ENCODE measurements at places on chromosomes 16 and 17.

DNA sequence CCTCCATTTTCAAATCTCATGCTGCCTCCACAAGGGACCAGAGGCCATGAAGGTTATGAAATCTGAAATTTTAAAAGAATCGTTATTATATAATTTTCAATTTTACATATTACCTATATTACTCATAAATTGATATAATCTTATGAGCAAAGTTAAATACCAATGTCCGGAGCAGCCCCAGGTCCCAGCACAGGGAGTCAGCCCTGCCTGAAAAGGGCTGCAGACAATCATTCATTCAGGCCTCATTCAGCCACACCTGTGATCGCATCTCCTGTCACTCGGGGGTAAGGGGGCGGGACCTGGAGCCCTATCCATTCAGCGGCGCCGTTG lies 172.5 kb downstream of the AHSP start:
- no peak for DNase-seq

- no peak for DNase-seq
Observed at GRCh38 chr16:56363181-56363716, 62.1 kb downstream of the AMFR start.

GRCh38 chr16:48734220-48734619 lies 124.2 kb upstream of the N4BP1 start:
- DNase-seq, result no peak

GRCh38 chr16:72840631-72841381 lies 207.1 kb downstream of the ZFHX3 start:
- no peak for DNase-seq

DNA sequence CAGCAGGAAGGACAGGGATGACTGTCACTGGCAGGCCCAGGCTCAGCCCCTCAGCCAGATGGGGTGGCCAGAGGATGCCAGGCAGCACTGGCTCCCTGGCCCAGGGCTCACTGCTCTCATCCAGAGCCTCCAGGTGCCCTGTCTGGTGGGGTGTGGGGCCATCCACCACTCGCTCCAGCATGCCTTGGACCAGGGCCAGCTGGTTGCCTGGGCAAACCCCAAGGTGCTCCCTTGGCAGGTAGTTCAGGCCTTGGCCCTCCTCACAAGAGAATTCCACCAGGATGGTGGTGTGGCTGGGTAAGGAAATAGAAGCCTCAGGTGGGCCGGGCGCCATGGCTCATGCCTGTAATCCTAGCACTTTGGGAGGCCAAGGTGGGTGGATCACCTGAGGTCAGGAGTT lies 29.4 kb downstream of the LGALS9 start:
- DNase-seq, result no peak

DNA sequence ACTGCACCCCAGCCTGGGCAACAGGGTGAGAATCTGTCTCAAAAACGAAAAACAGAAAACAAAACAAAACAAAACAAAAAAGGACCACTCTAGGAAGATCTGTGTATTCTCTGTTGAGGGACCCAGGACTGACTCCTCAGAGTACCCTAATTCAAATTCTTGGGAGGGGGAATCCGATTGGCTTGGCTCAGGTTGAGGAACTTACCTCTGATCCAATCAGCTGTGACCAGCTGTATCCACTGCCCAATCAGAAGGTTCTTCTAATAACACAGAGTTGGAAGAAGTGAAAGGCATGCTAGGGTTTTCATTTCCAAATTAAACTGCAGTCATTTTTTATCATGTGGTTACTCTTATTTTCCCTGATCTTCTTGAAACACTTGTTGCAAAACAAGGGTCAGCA lies 105.9 kb upstream of the CACNG3 start:
- no peak for DNase-seq

DNA sequence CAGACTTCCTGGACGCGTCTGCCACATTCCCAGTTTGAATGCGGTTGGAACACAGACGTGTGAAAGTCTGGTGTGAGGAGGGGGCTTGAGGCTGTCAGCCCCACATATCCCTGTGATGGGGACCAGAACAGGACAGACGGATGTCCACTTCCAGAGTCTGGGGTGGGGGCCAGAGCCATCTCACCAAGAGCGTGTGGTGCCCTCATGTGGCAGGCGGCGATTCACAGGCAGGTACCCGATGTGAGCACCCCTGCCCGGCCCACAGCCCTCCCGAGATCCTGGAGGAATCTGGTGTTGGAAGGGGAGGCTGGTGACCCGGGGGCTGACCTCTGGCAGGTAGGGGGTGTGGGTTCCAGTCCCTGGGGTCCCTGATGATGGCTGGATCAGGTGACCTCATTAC lies 51.5 kb downstream of the ENGASE start:
- DNase-seq, result no peak

DNA sequence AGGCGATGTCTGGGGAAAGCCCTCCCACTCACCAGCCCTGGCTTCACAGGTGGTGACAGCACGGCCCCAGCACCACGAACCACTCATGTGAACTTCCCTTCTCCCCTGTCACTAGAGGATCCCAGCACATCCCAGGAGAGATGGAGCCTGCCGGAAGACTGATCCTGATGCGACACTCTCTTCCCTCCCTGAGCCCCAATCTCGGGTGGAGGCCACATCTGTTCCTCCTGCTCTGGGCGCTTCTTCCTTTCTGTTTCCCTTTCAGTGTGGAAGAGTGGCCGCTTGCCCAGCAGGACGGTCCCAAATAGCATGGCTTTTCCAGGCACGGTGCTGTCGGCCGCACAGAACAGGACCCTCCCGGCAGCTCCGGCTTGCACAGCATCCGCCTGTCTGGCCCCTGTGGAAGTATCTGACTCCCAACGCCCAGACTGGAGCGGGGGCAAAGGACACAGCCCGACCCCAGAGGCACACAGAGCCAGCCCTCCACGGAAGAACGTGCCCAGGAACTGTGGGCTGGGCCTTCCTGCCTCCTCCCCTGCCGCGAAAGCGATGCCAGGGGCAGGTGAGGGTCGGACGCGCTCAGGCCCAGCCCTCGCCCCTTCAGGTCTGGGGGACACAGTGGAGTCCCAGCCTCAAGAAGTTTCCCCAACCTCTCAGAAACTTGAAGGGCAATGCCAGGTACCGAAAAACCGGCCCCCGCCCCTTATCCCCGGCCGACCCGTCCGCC lies 37.6 kb downstream of the CBFA2T3 start:
- DNase-seq, result no peak

DNA sequence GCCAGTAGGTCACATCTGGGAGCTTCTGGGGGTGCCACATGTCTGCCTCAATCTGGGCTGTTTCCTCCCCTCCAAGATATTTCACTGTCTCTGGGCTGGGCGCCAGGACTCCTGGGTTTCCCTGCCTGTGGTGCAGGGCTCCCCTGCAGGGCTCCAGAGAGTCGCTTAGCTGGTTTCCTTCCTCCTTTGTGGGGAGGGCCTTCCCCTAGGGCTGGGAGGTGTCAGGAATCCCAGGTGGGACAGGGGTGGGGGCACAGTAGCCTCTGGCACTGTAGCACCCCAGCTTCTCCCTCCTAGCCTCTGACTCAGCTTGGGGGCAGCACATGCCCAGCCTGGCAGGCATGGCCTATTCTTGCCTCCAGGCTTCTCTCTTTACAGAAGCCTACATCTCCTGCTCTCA lies 2.6 kb downstream of the RARA start:
- DNase-seq, result no peak

DNA sequence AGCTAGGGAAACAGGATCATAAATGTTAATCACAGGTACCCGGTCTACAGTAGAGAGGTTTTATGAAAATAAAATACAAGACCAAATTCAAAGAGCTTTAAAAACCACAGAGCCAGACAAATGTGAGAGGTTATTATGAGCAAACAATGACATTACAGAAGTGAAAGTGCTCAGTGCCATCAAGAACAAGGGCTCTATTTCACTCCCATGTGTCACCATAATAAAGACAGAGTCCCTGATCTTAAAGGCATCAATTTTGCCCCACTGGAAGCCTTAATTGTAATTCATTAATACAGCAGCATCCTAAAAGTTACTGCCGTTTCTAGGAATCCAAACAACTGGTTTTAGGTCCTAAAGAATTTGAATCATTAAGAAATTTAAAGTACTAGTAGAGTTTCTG lies 43.7 kb upstream of the CDRT4 start:
- DNase-seq, result no peak

DNA sequence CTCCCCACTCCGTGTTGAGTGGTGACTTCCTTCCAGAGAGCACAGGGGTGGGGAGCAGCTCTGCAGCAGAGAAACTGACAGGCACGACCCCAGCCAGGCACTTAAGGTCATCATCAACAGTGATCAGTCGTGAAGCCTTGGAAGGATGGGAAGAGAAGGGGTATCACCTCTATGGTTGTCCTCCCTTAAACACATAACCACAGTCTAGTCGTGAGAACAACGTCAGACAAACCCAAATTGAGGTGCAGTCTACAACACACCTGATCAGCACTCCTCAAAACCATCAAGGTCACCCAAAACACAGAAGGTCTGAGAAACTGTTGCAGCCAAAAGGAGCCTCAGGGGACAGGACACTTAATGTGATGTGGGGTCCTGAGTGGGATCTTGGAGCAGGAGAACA lies 68.3 kb downstream of the MPRIP start:
- no peak for DNase-seq

DNA sequence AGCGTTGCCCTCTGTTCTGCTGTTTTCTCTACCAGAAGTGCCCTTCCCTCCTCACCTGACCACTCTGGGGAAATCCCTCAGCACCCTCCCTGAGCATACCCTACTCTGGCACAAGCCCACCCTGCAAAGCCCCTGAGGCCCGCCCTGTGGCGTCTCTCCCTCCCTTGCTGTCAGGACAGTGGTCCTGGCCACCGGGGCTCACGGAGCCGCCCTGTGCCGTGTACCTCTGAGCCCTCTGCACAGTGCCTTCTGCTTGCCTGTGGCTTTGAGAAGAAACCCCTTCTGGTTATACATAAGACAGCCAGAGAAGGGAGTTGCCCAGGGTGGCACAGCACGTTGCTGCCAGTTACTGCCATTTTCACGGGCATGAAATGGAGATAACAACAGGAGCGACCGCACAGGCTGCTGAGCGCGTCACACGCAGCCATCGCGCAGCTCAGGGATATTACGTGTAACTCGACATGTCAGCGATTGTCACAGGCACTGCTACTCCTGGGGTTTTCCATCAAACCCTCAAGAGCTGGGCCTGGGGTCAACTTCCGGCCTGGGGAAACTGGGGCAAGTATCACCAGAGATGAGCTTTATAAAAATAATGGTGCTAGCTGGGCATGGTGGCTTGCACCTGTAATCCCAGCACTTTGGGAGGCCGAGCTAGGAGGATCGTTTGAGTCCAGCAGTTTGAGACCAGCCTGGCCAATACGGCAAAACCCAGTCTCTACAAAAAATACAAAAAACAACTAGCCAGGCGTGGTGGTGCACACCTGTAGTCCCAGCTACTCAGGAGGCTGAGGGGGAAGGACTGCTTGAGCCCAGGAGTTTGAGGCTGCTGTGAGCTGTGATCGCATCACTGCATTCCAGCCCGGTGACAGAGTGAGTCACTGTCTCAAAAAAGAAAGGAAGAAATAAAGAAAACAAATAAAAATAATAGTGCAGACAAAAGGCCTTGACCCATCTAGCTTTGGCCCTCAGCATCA lies 14.8 kb downstream of the SCGB1C2 start:
- DNase-seq, result no peak

- no peak for DNase-seq
Observed at GRCh38 chr17:63578769-63579111, 22.0 kb upstream of the TACO1 start.

- DNase-seq, result no peak
Observed at GRCh38 chr17:20988896-20989295, 53.9 kb downstream of the USP22 start.

- DNase-seq, result no peak
Observed at GRCh38 chr17:3888343-3889171, 4.3 kb downstream of the CAMKK1 start.

DNA sequence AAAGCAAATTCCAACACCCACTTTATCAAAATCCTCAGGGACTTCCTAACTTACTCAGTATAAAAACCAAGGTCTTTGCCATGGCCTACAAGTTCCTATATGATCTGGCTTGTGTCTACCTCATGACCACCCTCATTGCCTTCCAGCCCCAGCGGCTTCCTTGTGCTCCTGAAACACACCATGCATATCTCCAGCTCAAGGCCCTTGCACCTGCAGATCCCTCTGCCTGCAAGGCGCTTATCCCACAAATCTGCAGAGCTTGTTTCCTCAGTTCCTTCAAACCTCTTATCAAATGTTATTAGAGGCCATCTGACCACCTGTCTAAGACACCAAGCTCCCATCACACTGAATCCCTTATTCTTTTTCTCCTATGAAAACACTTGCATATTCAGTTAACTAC lies 2.6 kb downstream of the BBS2 start:
- DNase-seq, result no peak

DNA sequence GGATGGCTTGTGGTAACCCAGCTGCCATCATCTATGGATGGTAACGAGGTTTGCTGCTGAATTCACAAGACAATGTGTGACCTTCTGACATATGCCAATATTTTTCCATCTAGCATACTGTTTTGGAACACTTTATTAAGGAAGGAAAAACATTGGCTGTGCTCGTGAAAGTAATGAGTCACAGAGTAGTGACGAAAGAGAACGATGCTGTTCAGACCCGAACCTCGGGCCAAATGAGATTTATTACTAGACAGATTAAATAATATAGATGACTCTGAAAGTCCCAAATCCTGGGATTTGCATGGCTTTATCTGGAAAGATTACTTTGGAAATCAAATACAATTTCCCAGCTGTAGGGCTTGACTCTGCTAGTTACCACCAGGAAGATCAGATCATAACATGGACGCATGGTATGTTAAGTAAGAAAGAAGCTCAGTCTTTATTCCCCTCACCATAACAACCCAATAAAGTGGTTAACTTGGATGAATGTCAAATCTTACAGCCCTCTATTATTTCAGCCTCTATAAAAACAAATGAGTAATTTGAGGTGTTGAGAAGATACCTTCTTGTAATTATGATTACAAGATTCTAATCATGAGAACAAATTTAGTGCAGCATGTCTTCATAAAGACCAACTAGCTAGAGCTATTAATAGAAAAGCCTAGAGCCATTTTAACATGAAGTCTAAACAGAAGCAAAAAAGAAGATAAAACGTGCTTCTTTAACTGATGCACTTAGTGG lies 32.6 kb downstream of the ERN1 start:
- DNase-seq, result no peak

DNA sequence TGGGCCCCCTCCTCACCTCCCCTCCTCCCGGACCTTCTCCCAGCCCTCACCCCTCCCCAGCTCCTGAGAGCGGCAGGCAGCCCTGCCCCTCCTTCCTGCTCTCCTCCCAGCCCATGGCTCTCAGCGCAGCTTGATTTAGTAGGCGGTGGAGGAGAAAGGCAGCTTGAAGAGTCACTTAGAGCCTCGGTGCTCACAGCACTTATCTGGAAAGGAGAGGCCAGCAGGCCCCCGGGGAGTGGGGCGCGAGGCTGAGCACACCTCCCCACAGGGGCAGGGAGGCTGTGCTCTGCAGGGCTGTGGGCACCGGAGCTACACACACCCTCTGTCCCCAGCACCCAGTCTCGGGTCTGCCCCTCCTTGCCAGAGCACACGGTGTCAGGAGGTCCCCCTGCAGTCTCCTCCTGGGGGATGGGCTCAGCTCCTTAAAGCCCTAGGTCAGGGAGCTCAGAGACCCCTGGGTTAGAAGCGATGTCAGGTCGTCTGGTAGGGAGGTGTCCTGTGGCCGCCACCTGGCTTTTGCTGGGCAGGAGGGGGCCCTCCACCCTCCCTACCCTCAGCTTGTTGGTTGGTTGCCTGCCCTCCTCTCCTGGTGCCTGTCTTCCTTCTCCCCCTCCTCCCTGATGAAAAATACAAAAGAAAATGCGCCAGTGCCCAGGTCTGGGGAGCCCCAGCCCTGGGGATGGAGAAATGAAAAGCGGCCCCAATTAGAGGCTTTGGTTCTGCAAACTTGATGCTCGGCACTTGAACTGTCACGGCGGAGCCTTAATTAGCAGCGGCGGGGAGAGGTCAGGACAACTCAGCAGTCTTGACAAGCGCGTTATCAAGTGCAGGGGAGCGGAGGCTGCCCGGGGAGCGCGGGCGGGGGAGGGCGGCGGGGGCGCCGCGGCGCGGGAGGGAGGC lies 151.1 kb upstream of the GSE1 start:
- DNase-seq, result peak; percentile 31

- peak; percentile 82 for DNase-seq
Observed at GRCh38 chr17:29579866-29580771, 9.3 kb downstream of the GIT1 start.

All from stimulated activated CD8-positive, alpha-beta memory T cell treated with anti-CD3 and anti-CD28 coated beads, Interleukin-7, amount 100 ng/mL, for 4 hours (primary cell).